ENCODE measurements at places on chromosomes 13 and 19. TPM values are rescaled to one million over a fixed set of nuclear protein-coding genes. Genes with fewer than 3 reads are reported as not detected.
A peak's percentile ranks its signal among the peaks of the same experiment; 100 is the strongest.

Gene LGALS14
- 2.2 TPM for total RNA-seq

Gene FSD1
- not detected for total RNA-seq

Gene PAF1
- 46.8 TPM for total RNA-seq

Gene CRTC1
- total RNA-seq: 3.1 TPM

Gene ZNF581
- 29.4 TPM for total RNA-seq

Gene ZNF527
- 5.0 TPM for total RNA-seq

Gene UGGT2
- total RNA-seq: 22.6 TPM

Gene ZIM2
- total RNA-seq: 3.1 TPM

Gene CLEC4G
- total RNA-seq: 0.92 TPM

Gene CLDN10
- total RNA-seq: not detected

DNA sequence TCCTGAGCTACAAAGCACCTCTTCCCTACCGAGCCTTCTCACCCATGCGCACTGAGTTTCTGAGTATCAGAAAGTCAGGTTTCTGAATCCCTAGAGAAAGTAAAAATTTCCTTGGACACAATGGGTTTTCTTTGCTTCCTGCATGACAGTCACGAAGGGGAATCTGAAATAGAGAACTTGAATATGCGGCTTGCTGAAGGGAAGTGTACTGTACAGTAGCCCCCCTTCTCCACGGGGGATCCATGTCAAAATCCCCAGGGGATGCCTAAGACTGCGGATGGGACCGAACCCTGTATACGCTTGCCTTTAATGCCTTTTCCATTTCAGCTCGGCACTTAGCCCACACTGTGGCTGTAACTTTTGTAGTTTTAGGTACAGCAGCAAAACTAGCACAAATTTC lies 107.9 kb downstream of the GGACT start:
- no peak for DNase-seq

- no peak for DNase-seq
These were observed 210.9 kb downstream of the GPC5 start for GRCh38 chr13:91609353-91609752.

DNA sequence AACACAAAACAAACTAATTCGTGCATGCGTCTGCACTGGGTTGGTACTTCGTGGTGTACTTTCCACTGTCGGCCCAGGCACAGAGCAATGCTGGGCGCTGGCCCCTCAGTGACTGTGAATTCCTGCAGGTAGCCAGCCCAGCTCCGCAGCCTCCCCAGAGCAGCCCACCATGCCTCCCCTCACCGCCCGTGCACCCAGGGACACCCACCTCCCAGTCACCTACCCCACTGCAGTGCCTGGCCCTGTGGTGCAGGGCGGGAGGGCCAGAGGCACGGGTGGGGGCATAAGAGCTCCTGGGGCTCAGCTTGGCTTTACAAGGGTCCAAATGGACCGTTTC lies 93.1 kb upstream of the ZNF507 start:
- DNase-seq: no peak

DNA sequence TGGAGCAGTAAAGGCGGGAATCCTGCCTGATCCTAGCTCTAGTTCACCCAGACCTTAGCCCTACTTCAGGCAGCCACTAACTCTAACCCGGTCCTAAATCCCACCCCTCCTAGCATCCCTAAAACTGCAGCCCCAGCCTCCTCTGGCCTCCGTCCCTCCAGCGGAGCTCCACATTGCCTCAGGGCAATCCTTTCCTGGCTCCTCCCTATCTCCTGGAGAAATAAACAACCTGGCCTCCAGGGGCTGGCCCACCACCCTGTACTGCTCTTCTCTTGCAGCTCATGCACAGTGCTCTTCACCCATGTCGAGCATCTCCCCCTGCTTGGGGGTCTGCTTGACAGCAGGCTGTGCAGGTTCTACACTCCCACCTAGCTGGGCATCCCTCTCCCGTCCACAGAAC lies 6.7 kb downstream of the POU2F2 start:
- no peak for DNase-seq

- DNase-seq: no peak
These were observed 200.5 kb downstream of the ABCC4 start for GRCh38 chr13:95100525-95101433.

DNA sequence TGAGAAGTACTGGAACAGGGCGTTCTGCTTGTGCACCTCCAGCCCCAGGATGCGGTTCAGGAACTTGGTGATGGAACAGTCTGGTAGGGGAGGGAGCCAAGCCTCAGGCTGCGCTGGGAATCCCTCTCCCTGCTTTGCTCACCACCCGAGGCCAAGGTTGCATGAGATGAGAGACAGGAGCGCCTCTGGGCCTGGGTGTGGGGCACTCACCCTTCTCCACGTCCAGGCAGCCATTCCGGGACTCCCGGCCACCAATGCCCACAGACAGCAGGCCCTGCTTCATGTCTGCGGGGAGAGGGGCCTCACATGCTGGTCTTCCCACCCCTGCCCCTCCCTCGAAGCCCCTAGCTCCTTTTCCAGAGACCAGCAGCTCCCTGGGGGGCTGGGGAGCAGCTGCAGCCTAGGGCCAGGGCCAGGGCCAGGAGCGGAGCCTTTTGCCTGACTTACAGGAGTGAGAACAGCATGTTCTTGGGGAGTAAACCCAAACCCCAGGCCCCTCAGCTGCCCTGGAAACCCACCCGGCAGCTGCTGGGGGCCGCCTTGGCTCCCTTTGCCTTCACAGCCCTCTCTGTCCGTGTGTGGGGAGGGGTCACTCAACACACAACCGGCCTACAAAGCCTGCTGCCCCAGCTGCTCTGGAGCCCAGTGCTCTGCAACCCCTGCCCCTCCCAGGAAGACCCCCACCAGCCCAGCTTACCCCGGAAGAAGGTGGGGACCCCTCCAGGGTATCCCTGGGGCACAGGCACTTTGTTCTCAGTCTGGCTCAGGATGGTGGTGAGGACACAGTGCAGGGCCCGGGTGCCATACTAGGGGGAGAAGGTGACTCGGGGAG lies 7.2 kb downstream of the GPX4 start:
- peak; percentile 84 for DNase-seq

DNA sequence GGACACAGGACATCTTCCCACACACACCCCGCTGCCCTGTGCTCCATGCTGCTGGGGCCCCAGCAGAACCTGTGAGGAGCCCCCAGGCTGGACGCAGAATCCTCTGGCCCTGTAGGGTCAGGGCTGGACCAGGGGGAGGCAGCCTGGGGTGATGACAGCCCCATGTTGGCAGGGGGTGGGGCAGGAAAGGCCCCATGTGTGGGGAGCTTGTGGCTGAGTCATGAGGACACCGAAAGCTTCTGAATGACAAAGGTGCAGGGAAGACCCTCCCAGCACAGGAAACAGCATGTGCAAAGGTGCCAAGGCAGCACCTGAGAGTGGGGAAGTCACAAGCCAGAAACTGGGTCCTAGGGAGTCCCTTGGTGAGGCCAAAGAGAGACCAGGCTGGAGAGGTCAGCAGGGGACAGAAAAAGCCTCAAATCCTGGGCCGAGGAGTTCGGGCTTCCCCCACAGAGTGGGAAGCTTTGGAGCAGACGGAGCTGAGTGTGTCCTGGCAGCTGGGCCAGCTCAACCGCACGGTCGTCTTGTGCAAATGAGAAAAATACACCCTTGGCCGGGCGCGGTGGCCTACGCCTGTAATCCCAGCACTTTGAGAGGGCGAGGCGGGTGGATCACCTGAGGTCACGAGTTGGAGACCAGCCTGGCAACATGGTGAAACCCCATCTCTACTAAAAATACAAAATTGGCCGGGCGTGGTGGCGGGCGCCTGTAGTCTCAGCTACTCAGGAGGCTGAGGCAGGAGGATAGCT lies 17.5 kb downstream of the ATP8B3 start:
- DNase-seq: no peak

- DNase-seq: no peak
These were observed at the start of gene LYPD4 for GRCh38 chr19:41844601-41845000. TSS of gene LYPD4 (minus strand) at chr19:41844683. CDS start at chr19:41839285, 5,398 bp downstream.

DNA sequence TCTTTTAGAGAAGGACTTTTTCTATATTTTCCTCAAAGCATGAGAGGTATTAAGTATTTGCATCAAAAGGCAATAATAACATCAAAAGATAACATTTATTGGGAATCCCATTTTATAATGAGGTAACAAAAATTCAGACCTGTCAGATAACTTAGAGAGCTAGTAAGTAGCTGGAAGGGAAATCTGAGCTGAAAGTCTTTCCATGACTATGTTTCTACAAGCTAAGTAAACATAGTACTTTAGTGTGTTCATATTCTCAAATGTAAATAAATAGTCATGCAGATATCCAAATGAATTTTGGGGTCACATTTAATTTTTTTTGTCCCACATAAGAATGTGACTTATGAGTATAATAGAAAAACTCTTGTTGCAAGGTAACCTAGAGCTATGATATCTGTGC lies 87.3 kb upstream of the FBXL3 start:
- no peak for DNase-seq

DNA sequence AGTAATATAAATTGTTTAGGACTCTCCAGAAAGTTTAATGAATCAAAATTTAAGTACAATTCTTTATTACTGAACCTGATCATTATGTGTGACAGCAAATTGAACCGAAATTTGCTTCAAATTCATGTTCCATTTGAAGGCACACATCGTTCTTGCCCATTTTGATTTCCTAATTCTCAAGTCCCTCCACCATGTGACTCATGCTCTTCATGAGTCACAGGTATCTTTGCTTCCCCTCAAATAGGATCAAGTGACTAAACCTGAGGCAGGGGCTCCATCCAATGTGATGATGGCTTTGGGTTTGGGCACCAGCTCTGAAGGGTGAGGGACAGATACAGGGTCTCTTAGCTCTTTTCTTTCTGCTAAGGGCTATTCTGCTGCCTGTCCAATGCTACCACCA lies 86.1 kb downstream of the THSD1 start:
- no peak for DNase-seq

DNA sequence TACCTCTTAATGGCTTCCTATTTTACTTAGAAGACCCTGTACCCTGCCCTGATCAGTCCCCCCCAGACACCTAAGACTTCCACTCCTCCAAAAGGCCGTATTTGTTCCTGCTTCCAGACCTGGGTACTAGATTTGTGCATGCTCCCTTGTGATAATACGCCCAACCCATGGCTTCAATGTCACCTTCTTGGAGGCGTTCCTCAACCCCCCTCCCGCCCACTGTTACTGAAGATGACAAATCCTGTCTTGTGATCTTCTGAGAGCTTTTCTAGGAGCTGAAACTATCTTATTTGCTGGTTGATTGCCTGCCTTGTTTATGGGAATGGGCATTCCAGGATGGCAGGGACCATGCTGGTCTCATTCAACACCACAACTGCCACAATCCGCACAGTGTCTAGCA lies 9.4 kb downstream of the SLC25A23 start:
- no peak for DNase-seq

- peak; percentile 91 for DNase-seq
These were observed 4.9 kb upstream of the ZFP36 start for GRCh38 chr19:39401549-39402345.

DNA sequence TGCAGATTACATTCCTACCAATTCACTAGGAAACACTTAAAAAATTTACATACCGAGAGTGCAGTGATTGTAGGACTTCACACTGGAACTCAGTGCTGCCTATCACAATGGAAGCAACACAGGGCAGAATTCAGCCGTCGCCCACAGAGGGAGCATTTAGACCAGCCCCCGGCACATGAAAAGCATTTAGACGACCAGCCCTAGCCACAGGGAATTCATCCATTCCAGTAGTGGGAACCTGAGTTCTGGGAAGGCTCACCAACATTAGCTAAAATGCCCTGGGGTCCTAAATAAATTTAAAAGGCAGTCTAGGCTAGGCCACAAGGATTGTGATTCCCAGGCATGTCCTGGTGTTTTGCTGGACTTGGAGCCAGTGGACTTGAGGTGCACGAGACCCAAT lies 155.2 kb downstream of the LIG4 start:
- DNase-seq: no peak

- no peak for DNase-seq
These were observed 32.7 kb downstream of the FBN3 start for GRCh38 chr19:8116437-8117293.

DNA sequence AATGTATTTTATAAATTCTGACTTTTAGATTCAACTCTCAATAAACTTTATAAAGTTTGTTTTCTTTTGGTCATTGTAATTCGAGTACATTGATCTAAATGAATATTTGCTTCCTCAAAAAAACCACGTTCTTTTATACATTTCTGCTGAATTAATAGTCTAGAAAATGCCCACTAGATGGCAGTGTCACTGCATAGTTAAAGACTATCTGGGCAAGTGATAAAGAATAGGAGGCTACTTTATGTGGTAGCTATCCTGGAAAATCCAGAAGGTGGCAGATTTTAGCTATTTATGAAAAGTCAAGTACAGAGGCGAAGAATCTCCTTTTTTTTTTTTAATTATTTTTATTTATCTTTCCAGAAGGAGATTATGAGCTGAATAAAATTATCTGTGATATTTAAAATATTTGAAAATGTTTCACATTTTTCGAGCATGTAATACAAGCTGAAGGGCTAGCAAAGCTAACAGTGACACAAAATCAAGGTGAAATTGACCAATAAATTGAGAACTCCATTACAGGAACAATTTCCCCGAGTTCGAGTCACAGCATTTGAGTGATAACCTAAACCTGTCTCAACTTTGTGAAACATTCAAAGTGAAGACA lies 221.8 kb downstream of the OLFM4 start:
- peak; percentile 37 for DNase-seq

- no peak for DNase-seq
These were observed 17.7 kb downstream of the CEACAM8 start for GRCh38 chr19:42577016-42577415.

GRCh38 chr13:102220681-102221228 lies 181.1 kb downstream of the FGF14 start:
- no peak for DNase-seq

GRCh38 chr19:7507884-7508283 lies 8.0 kb upstream of the ZNF358 start:
- peak; percentile 98 for DNase-seq

- DNase-seq: peak; percentile 70
These were observed 3.2 kb upstream of the SPACA6 start for GRCh38 chr19:51689751-51690453.
